ENCODE measurements at places on chromosomes 4 and X.

GRCh38 chrX:28997706-28998463 is 410.6 kb downstream of the IL1RAPL1 start:
- DNase-seq, result no peak

DNA sequence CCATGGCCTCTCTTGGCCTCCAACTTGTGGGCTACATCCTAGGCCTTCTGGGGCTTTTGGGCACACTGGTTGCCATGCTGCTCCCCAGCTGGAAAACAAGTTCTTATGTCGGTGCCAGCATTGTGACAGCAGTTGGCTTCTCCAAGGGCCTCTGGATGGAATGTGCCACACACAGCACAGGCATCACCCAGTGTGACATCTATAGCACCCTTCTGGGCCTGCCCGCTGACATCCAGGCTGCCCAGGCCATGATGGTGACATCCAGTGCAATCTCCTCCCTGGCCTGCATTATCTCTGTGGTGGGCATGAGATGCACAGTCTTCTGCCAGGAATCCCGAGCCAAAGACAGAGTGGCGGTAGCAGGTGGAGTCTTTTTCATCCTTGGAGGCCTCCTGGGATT is 8.0 kb downstream of the CLDN2 start:
- DNase-seq, result no peak

- no peak for DNase-seq
These were observed 64.0 kb upstream of the CLDN34 start for GRCh38 chrX:9903146-9903545.

GRCh38 chrX:102745857-102746584 is 25.5 kb downstream of the GPRASP3 start:
- no peak for DNase-seq

GRCh38 chrX:109398833-109399232 is 83.1 kb downstream of the GUCY2F start:
- DNase-seq, result no peak

- no peak for DNase-seq
These were observed 319.3 kb upstream of the PPARGC1A start for GRCh38 chr4:24209131-24209530.

DNA sequence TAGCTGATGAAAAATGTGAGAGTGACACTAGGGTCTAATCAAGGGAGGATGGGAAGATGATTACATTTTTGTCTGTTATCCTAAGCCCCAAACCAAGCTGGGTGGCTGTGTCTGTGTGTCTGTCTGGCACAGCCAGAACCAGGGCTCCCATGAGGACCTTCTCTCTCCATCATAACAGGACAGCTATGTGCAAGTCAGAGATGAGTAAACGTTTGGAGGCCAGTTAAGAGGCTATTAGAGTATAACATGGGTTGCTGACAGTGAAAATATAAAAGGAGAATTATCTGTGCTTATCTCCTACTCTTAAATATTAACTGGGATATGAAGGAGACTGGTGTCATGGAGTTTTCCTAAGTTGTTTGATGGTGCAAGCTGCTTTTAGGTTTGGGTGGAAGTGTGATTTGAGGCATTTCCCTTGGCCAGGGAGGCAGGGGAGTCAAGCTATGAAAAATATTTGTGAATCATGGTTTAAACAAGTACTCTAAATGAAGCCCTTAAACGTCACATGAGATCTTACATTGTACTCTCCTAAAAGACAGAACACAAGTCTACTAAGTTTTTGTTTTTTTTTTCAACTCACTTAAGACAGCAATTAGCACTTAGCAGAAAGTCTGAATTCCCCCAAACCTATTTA is 156.2 kb downstream of the ENOX2 start:
- DNase-seq, result no peak

DNA sequence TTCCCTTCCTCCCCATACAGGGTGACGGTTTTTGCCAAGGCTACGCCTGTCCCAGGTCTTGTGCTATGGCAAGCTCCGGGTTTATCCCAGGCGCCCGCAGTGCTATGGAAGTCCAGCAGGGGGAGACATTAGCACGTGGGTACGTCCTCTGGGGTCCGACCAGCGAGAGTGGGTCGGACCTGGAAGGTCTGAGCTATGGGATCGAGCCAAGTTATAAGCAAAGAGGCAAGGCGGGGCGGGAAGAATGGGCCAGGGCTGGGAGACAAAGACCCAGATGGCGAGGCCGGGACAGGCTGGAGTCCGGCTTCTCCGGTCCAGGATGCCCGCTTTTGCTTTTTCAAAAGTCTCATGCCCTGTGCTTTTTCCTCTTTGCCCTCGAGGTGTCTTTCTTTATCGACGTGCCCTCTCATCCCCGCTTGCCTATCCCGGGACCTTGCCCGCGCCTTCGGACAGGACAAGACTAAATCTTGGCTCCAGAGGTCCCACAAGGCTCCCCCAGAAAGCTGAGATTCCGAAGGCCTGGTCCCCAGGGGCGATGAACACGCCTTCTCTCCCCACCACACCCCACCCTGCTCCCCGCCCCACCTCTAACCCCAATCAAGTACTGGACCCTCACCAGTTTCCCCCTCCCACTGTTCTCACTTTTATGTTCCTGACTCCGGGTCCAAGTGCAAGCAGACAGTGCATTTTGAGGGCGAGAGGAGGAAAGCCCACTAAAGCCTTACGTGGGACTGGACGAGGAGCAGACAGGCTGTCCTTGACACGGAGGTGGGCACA is 785 bp upstream of the EFNB1 start:
- peak; percentile 69 for DNase-seq

- no peak for DNase-seq
These were observed 232.9 kb upstream of the F9 start for GRCh38 chrX:139297638-139298037.

- no peak for DNase-seq
These were observed 65.6 kb downstream of the ASB9 start for GRCh38 chrX:15204130-15204751.

- no peak for DNase-seq
These were observed 89.8 kb upstream of the ARMCX2 start for GRCh38 chrX:101749436-101749835.

DNA sequence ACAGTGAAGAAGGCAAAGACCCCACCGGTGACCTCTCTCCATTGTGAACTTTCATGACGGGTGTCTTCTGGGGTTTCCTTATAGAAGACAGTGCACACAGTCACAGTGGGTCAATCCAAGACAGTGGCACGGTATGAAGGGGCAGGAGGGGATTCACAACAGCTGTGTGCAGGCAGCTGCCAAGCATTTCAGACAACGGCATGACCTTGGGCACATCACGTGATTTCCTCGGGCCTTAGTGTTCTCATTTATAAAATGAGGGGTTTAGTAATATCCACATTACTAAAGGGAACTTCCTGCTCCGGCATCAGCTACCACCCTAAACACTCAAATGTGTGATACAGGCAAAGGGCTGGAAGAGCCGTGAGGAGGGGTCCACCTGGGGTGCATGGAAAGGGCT is 42.9 kb downstream of the RBM47 start:
- no peak for DNase-seq

DNA sequence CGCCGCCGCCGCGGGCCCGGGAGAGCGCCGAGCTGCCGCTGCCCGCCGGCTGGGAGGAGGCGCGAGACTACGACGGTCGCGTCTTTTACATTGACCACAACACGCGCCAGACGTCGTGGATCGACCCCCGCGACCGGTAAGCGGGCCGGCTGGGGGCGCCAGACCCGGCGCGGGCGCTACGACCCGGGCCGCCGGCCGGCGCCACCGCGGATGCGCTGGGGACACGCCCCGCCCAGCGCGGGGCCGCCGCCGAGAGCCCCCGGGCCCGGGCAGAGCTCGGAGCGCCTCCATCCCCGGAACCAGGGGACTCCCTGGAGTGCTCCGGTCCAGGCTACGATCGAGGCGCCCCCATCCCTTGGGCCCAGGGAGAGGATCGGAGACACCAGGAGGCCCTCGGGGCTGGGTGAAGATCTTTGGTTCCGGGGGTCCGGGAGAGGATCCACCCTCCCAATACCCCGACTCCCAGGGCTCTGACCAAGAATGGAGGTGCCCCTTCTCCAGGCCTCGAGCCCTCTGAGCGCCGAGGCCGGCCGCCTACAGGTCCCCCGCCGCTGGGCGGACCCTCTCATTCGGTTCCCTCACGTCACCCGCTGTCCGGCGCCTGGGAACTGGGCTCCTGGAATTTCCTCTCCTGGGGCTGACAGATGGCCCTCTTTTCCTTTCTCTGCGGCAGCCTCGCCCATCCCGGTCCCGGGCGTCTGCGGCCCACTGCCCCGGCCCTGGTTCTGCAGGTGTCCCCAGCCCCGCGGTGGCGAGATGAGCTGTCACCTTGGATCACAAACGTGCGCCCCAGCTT is 48.8 kb downstream of the CLDN34 start:
- DNase-seq, result no peak

DNA sequence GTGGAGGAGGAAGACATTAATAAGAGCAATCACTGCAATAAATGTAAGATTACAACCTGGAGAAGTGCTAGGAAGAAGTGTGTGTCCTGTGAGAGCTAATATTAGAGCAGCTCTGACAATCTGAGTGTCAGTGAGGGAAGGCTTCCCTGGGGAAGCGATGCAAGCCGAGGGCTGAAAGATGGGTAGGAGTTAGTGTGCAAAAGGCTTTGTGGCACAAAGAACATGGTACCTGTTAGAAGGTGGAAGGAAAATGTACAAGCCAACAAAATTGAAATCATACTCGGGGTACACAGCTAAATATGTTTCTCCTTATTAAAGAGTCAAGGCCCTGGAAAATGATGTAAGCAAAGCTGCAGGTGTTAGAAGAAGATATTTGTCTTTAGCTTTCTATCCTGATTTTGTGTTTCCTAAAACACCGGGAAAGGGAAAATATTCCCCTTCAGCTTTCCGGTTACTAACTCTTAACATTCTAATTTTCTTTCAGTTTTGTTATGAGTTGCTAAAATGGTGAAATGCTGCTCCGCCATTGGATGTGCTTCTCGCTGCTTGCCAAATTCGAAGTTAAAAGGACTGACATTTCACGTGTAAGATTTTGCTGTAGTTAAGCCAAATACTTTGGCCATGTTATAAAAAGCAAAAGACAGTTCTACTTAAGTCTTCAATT is 808 bp downstream of the THAP6 start:
- DNase-seq, result no peak

- no peak for DNase-seq
These were observed 537.4 kb upstream of the PCDH7 start for GRCh38 chr4:30182786-30183185.

- DNase-seq, result no peak
These were observed 616.2 kb upstream of the GRIA3 start for GRCh38 chrX:122567911-122568310.

- no peak for DNase-seq
These were observed 145.9 kb upstream of the NOCT start for GRCh38 chr4:138869631-138870030.

DNA sequence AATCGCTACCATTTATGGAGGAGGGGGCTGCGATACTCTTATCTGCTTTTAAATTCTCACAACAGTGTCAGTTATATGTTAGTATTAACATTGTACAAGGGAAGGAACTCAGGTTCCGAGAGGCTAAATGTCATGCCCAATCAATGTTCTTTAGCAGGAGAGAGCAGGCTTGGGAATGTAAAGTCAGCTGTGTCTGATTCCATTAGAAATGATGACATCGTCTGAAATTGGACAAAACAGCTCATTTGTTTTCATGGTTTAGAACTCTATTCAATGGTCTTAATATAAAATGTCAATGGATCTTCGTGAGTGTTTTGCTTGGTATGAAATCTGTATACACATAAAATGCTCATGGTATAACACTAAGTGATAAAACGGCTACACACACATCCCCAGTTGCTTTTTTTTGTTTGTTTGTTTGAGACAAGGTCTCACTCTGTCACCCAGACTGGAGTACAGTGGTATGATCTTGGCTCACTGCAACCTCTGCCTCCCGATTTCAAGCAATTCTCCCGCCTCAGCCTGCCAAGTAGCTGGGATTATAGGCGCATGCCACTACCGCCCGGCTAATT is 11.9 kb upstream of the SH3KBP1 start:
- DNase-seq, result no peak

GRCh38 chr4:154417373-154417673 is 74.3 kb downstream of the DCHS2 start:
- no peak for DNase-seq

DNA sequence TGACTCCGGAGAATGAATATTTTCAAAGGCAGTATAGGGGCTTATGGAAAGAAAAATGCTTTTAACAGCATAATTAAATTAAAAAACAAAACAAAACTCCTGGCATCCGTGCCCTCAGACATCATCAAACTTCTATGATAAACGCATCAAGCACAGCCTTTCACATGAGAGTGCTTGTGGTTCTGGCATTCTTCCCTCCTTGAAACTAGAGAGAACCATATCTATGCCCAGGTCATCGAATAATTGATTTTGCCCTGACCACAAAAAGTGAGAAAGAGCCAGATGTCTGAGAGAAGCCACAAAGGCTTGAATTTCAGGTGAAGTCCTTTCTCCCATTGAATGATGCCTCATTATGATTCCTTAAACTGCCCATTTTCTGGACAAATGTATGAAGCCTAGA is 286.8 kb downstream of the CBLL2 start:
- DNase-seq, result no peak

- DNase-seq, result no peak
These were observed 379.9 kb downstream of the ADAM29 start for GRCh38 chr4:175297965-175298565.

- DNase-seq, result no peak
These were observed 236.5 kb downstream of the MAGEB17 start for GRCh38 chrX:16403808-16404207.

GRCh38 chr4:35315419-35315818 is 928.9 kb downstream of the ARAP2 start:
- DNase-seq, result no peak

- DNase-seq, result no peak
These were observed at the start of gene FMR1NB for GRCh38 chrX:147981038-147981752. FMR1NB (plus strand) TSS chrX:147981337; CDS start chrX:147981403, 66 bp downstream.

- no peak for DNase-seq
These were observed 44.6 kb upstream of the TRPC5OS start for GRCh38 chrX:111831343-111831742.

GRCh38 chr4:81756973-81757372 is 285.3 kb upstream of the RASGEF1B start:
- DNase-seq, result no peak

- DNase-seq, result peak; percentile 15
These were observed 586 bp downstream of the HERC5 start for GRCh38 chr4:88457307-88458103.

DNA sequence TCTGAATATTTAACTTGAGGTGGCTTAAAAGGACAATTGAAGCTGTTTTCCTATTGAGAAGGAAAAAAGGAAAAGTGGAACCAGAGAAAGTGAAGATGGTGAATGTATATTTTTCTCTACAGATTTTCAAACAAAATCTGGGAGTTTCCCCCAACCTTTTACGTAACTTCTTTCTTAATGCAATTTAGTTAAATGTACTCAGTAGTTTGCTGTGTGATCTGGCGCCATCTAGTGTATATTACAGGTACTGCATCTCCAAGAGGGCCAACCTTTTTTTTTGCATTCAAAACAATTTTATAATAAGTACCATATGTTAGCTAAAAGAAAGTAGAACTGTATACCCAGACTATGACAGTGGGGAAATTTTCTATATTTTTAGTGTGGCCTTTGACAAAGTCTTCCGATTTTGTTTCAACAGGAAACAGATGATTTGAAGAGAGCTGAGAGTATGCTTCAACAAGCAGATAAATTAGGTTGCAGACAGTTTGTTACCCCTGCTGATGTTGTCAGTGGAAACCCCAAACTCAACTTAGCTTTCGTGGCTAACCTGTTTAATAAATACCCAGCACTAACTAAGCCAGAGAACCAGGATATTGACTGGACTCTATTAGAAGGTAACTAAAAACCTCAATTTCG is 82.0 kb downstream of the PLS3 start:
- no peak for DNase-seq

GRCh38 chr4:40178672-40179071 is 18.2 kb upstream of the RHOH start:
- DNase-seq, result no peak

Measured in stimulated activated CD4-positive, alpha-beta T cell treated with anti-CD3 and anti-CD28 coated beads, Interleukin-15, amount 100 ng/mL, for 1 hour (primary cell).